Ecto neural progenitor cell (in vitro differentiated cells): ENCODE measurements at places on chromosomes 12 and 14.

- DNase-seq = no peak
These were observed 663.8 kb upstream of the FOXG1 start for GRCh38 chr14:28102814-28103213.

GRCh38 chr12:89059721-89060541, 292.4 kb downstream of the DUSP6 start:
- no peak for DNase-seq

GRCh38 chr12:21542403-21542802, 16.3 kb downstream of the SPX start:
- DNase-seq = no peak

GRCh38 chr14:54354968-54355641, 41.7 kb upstream of the CDKN3 start:
- no peak for DNase-seq

- peak; percentile 82 for DNase-seq
These were observed 33.7 kb downstream of the PAH start for GRCh38 chr12:102883204-102883799.

DNA sequence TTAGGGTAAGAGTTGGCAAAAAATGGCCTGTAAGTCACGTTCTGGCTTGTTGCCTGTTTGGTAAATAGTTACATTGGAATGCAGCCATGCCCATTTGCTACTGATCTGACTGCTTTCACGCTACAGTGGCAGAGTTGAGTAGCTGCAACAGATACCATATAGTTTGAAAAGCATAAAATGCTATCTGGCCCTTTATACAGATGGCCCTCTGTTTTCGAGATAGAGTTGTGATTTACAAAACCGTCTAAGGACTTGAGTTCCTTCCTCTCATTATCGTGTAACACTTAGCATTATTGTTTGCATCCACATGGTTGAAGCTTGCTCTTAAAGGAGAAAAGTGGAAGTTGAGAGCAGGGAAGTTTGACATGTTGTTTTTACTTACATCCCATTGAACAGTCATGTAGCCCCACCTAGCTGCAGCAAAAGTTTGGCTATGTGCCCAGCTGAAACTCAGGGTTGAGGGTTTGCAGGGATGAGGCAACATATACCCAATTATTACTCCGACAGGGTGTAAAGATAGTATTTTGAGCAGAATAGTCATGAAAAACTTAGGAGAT, 11.3 kb upstream of the SCFD1 start:
- DNase-seq = no peak

DNA sequence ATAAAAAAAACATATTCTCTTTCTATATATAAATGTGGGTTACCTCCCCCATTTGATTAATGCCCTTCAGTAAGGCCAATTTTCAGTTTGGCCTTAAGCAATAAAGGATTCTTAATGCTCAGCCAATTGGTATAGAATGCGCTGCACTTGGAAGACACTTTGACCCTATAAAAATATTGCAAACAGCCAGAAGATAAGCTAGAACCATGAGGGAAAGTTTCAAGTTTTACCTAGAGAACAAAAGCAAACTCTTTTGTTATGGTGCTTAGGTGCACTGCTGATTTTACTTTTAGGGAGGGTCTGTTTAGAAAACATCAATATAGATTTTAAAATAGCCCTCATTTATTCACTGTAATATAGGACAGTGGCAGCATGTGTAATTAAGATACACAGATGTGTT, 251.6 kb upstream of the SLC16A7 start:
- DNase-seq = no peak

- DNase-seq = peak; percentile 28
These were observed 374.7 kb downstream of the ALG10 start for GRCh38 chr12:34396861-34397590.
